ENCODE measurements at places on chromosomes 7 and 10. TPM values are rescaled to one million over a fixed set of nuclear protein-coding genes. Genes with fewer than 3 reads are reported as not detected.

The LRRC17 gene
- 147 TPM for total RNA-seq

The PCDH15 gene
- total RNA-seq = not detected

The TSPAN15 gene
- total RNA-seq = 1.7 TPM

The WNT2 gene
- 0.19 TPM for total RNA-seq

The CYP2C19 gene
- total RNA-seq = not detected

The PTPRE gene
- total RNA-seq = 1.7 TPM

The SLC13A1 gene
- total RNA-seq = not detected

The NEURL1 gene
- total RNA-seq = under 0.01 TPM

The GLI3 gene
- 3.3 TPM for total RNA-seq

The TACC2 gene
- total RNA-seq = 3.6 TPM

The HOXA1 gene
- total RNA-seq = not detected

The EBLN1 gene
- total RNA-seq = not detected

The CLDN4 gene
- total RNA-seq = 2.7 TPM

The NPY4R gene
- 0.28 TPM for total RNA-seq

The PLXNA4 gene
- 7.9 TPM for total RNA-seq

The AMPH gene
- total RNA-seq = 1.2 TPM

The POLR1F gene
- 15.2 TPM for total RNA-seq

The HYAL4 gene
- total RNA-seq = not detected
